Peyer's patch (tissue), 4 donors: ENCODE measurements at places on chromosomes 3 and 15.
A peak's percentile ranks its signal among the peaks of the same experiment; 100 is the strongest.

DNA sequence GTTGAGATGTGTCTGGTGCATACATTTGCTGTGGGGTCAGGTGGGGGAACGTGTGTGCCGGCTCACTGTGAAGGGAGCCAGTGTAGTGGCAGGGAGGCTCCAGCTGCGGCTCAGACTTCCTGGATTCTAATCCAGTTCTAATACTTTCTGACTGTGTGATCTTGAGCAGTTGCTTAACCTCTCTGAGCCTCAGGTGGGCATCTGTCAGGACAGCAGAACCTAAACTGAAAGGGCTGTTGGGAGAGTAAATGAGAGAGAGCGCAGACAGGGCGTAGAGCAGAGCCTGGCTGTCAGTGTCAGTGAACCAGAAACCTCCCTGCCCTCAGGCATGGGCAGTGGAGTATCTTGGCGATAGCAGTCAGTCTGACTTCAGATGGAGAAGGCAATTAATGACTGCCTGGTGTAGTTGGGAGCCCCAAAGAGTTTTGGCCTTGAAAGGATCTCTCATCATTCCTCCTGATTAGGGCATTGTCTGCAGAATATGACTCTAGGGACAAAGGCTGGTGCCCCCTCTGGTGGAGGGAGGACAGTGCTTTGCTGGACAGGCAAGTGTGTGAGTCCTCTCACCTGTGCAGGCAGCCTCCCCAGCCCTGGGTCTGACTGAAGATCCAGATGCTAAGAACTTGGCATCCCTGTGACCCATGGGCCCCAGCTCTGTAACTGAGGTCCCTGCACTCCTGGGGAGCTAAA is 9.6 kb downstream of the KBTBD13 start:
- no peak for DNase-seq

DNA sequence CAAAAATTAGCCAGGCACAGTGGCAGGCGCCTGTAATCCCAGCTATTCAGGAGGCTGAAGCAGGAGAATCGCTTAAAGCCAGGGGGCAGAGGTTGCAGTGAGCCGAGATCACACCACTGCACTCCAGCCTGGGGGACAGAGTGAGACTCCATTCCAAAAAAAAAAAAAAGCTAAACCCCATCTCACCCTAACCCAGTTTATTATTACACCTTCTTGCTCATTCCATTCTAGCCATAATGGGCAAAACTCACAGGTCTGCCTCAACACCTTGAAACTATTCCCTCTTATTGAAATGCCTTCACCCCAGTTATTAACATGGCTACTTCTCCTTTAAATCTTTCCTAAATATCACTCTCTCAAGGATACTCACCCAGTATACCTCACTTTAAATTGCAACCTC is 4.1 kb downstream of the SETD2 start:
- no peak for DNase-seq

GRCh38 chr3:120516136-120516535 is 65.3 kb upstream of the FSTL1 start:
- DNase-seq, result no peak

- no peak for DNase-seq
These were observed 184.9 kb upstream of the LRRC3B start for GRCh38 chr3:26437678-26438077.

DNA sequence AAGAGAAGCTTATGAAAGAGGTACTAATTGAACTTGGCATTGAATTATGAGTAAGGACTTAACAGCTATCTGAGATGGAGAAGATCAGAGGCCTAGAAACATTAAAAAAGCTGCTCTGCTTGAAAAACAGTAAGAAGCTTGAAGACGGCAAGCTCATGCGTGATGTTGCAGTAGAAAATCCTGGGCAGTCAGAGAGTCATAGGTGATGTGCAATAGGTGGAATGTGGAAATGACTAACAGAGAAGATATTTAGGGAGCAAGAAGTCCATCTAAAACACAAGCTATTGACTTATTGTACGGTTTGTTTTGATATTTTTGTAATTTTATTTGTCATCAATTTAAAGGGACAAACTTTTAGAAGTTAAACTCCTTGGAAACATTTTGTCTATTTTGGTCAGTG is 1101.4 kb downstream of the ROBO2 start:
- DNase-seq, result no peak

DNA sequence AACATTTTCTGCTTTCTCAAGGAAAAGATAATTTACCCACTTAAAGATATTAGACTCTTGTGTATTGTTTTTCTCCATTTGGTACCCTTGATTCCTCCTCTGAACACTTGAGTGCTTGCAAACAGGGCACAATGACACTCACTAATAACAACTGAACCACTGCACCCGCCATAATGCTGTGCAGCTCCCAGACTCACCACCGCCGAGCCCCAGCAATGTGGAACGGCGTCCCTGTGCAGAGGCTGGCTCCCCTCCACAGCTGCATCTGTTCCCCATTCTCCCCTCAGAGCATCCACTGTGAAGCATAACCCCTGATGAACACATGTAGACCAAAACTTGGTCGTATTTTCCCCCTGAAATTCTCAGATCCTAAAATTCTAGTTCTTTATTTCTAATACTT is 276.2 kb upstream of the PLSCR5 start:
- no peak for DNase-seq

GRCh38 chr3:16828815-16829214 is 55.9 kb upstream of the PLCL2 start:
- DNase-seq, result peak; percentile 82
